Coronary artery (tissue), 2 donors: ENCODE measurements at places on chromosomes 4 and X.

- DNase-seq = no peak
These were observed 203.2 kb downstream of the HTR2C start for GRCh38 chrX:114787061-114787460.

DNA sequence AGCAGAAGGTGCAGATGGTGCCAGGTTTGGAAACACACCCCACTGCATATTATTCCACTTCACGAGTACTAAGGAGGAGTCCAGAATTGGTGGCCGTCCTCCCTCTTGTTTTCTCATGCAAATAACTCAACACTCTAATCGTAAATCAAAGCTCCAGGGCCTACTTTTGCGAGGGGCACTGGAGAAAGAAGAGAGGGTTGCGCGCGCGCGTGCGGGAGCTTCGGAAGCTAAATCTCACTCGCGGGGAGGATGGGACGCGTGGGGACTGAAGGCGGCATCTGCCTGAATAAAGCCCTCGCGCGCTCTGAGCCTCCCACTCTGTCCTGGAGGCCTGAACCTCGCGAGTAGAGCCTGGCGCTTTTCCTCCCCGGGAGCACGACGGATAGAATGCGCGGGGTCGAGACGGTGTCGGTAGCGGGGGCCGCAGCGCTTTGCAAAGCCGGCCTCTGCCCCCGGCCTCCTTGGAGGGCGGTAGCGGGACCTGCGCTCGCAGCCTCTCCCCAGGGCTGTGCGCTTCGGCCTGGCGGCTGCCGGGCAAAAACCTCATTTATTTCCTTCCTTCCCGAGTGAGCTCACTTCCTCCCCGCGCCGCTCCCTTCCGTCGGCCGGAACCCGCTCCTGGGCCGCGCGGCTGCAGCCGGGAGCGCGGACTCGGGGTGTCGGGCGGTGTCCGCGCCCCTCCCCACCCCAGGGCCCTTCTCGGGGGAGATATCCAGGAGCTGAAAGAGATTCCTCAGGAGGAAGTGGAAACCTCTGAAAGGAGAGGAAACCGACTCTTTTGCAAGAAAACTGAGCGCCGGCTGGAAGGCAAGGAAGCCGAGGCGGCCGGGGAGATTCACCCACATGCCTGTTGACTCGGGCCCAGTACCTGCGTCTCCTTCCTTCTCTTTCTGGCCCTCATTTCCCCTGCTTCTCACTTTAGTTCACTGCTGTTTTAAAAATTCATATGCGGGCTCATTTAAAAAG is 20.7 kb downstream of the HAND2 start:
- DNase-seq = no peak

DNA sequence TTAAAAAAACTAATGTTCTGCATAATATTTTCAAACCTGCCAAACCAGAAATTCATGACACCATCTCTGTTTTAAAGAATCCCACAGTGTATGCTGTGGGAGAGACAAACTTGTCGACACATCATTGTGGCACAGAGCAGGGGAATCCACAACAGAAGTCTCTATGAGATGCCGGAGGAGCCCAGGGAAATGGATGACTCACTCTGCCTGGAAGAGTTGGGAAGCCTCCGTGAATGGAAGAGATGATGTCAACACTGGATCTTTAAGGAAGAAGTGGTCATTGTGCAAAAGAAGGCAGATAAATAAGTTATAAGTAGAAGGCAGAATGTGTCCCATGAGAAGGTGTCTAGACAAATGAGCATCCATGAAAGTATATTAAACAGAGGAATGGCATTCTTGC is 595.1 kb downstream of the RAB28 start:
- no peak for DNase-seq

DNA sequence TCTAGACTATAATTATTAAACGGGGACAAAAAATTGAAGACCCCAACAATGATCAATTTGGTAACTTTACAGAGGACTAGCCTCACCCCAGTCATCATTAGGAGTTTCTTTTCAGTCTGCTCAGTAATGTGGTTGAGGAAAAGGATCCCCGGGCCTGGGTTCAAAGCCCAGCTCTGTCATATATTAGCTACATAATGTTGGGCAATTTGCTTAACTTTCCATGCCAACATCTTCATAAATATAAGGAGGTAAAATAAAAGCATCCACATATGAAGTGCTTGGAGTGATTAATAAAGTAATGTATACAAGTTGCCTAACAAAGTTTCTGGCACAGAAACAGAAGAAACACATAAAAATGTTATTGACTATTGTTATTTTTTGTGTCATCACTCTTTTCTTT is 53.4 kb upstream of the ANTXR2 start:
- no peak for DNase-seq

GRCh38 chr4:77703666-77704065 is 98.0 kb downstream of the CXCL13 start:
- no peak for DNase-seq

DNA sequence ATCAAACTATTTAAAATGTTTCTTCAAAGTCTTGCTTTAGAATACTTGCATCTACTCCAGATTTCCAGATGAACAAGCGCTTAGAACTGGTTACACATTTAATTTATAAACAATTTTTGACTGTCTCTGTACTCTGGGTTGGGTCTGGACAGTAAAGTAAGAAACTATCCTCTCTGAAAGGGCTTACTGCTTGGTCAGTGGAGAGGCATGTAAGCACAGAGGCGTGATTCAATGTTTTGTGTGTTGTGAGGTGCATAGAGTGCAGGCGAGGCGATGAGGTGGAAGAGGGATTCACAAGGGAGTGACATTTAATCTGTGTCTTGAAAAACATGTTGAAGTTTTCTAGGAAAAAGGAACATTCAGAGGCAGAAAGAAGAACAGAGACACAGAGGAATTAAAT is 231.4 kb downstream of the VEGFC start:
- DNase-seq = no peak

- no peak for DNase-seq
These were observed 117.6 kb downstream of the TSPAN5 start for GRCh38 chr4:98540803-98541202.

GRCh38 chrX:150329868-150330267 is 33.2 kb upstream of the MAMLD1 start:
- no peak for DNase-seq

DNA sequence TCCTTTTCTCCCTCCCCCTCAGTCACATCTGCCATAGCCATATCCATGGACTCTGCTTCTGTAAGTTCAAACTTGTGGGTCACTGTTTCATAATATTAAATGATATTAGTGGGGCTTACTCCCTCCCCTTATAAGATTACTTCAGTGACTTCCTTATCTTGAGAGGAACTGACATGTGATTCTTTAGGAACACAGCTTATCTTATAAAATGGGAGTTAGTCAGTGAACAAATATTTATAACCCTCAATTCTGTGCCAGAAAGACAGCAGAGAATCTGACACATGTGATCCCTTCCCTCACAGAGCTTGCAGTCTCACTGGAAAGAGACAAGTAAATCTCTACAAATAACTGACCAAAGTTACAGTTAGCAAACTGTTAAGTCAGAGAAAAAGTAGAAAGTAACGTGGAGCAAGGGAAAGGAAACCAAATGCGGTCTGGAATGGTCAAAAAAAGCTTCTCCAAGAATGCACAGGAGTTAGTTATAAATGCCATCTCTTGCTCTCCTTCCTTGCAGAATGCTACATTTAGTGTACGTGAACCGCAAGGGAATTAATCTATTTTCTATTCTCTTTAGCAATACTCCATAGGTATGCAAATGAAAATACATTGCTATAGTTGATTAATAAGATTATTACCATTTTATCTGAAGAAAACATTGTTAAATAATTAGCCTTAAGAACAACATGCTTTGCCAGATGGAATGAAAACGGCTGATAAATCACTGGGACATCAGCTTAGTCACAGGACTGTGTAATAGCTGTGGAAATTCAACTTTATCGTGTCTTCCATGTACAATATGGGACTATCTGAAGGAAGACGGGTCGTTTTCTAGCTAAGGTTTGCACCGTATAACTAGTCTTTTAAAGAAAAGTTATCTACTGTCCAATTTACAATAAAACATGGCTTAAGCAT is 29.0 kb downstream of the SGMS2 start:
- no peak for DNase-seq

- DNase-seq = no peak
These were observed 620.8 kb upstream of the ADGRL3 start for GRCh38 chr4:60579335-60579734.

GRCh38 chr4:153345012-153345981 is 809 bp downstream of the MND1 start:
- no peak for DNase-seq

- peak; percentile 64 for DNase-seq
These were observed 2.7 kb upstream of the SORCS2 start for GRCh38 chr4:7189475-7190277.

DNA sequence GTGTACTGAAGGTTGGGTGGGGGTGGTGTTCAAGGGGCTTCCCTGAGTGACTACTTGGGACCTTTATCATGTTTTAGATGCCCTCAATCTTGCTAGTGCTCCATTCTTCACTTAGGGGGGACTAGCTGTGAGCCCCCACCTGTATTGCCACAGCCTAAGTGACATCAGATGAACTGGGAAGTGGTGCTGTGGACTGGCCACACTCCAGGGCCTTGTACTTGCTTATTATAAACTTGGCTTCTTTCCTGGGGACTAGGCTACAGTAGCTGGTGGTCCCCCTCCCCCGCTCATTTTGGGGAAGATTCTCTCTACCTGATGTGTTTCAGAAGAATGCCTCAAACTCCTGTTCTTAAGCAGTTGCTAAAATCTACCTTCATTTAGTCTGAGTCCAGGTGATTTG is 46.7 kb upstream of the WDR1 start:
- no peak for DNase-seq

DNA sequence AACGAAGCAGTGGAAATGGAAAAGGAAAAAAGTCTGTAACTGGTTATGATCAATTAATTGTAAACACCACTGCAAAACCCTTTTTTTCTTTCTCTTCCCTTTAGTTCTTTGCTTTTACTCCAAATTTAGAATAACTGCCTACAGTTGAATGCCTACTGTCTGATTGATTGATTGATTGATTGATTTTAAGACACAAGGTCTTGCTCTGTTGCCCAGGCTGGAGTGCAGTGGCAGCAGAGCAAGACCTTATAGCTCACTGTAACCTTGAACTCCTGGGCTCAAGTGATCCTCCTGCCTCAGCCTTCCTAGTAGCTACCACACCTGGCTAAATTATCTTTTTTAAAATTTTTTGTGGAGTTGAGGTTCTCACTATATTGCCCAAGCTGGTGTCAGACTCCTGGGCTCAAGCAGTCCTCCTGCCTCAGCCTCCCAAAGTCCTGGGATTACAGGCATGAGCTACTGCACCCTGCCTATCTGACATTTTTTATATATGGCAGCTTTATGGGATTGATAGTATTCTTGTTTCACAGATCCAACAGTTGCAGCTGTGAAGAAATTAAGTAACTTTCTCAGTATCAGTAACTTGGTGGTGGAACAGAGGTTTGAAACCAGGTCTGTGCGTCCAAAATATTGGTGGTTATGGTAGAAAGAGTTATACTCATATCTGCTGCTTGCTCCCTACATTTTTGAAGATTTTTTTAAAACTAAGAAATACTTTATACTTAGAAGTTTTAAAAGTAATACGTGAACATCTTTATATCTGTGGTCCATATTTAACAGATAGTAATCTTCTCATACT is 12.4 kb downstream of the UBE2K start:
- no peak for DNase-seq

GRCh38 chrX:69556060-69557011 is 52.2 kb downstream of the NALF2 start:
- no peak for DNase-seq

- DNase-seq = peak; percentile 76
These were observed 886 bp upstream of the WWC2 start for GRCh38 chr4:183098019-183098722.

DNA sequence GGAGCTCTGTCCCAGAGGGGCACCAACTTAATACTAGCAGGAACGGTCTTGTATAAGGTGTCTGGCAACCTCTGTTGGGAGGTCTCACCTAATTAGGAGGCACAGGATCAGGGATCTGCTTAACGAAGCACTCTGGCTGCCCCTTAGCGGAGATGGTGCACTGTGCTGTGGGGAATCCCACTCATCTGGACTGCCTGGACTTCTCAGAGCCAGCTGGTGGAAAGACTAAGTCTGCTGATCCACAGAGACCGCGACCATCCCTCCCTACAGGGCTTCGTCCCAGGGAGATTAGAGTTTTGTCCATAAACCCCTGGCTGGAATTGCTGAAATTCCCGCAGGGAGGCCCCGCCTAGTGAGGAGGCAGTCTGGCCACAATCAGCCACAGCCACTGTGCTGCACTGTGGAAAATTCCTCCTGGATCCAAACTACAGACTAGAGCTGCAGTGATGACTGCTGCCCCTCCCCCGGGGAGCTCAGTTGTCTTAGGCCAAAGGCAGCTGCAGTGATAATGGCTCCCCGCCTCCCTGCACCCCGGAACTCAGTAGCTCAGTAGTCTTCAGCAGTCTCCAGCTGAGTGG is 22.0 kb upstream of the ZCCHC4 start:
- DNase-seq = no peak

GRCh38 chrX:96705905-96706304 is 21.3 kb downstream of the DIAPH2 start:
- DNase-seq = no peak

DNA sequence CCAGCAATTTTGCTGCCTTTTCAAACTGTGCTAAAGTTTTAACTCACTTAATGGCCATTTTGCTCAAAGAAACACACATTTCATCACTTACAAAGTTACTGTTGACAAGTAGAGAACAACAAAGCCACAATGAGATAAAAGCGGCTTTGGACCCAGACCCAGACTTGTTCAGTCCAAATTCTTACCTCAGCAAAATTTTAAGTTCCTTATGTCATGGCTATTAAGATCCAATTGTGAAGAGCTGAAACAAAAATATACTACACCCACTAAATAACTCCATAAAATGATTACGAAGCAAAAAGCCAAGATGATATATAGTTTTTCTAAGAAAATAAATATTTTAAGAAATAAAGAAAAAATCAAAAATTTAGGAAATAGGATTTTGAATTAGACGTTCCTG is 137.0 kb upstream of the INPP4B start:
- no peak for DNase-seq

DNA sequence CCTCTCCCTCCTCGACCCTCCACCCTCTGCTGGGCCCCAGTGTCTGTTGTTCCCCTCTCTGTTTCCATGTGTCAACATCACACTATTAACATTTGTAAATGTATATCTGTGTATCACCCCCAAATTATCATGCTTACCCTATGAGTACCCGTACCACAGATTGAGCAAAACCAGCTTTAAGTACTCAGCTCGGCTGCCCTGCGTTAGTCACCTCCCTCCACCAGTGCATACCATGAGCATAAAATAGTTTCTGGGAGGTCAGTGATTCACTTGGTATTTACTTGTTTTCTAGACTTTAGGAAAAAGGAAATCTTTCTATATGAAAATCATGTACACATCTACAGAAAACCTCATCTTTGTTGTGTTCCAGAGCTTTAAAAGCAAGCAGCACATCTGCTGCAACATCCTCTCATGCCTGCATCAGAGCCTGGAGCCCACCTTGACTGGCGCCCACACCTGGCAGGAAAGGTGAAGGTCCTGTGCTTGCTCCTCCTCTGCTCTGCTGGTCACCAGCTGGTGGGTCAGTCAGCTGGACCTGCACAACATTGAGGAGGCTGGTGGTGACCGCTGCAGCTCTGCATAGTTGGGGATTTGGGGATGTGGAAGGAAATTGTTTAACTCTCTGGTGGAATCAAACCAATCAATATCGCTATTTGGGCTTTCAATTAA is 214.4 kb upstream of the KLF3 start:
- no peak for DNase-seq
